ENCODE measurements at places on chromosomes 3 and 15.

- DNase-seq: no peak
Measured at GRCh38 chr3:57512166-57512565, 32.0 kb downstream of the DNAH12 start.

DNA sequence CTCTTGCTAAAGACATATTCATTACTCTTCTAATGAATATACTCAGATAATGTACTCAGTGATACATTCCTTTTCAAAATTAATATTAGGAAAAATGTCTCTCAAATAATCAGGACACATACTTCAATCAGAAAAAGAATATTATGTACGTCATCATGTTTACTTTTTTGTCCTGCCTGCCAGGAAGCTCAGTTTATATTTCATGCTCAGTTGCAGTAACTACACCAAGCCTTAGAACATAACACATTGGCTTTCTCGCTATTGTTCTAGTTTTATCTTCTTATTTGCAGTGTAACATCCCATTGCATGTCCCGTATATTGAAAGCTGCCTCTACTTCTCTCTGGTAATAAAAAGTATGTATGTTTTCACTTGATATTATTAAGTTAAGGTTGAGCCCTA, 181.5 kb upstream of the LPP start:
- no peak for DNase-seq

DNA sequence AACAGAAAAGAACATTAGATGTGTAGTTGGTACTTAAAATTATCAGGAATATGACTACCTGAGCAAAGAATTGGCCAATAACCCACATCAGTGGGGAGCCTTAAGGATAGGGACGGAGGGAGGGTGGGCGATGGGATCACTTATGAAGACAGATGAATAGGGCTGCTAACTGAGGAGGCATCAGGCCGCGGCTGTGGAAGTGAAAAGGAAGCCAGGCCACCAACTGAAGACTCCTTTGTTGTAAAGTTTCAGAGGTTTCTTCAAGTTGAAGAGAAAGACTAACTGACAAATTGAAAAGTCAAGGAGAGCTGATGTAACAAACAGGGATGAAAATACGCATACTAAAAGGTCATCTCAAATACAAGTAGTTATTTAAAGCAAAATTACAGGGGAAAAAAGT, 135.6 kb upstream of the BHLHE40 start:
- DNase-seq: no peak

- no peak for DNase-seq
Measured at GRCh38 chr3:42250761-42251160, 15.2 kb downstream of the CCK start.

GRCh38 chr15:25179673-25180511, 225.1 kb downstream of the SNRPN start:
- DNase-seq: no peak

GRCh38 chr3:6281662-6282061, 579.3 kb upstream of the GRM7 start:
- DNase-seq: no peak

All from colonic mucosa (tissue), 4 donors.